ENCODE measurements at places on chromosomes 7 and 10.

GRCh38 chr7:124777268-124777667, 11.7 kb upstream of the GPR37 start:
- DNase-seq = no peak

GRCh38 chr10:96310321-96310669, 6.1 kb downstream of the DNTT start:
- DNase-seq = no peak

GRCh38 chr10:29420744-29421143, 131.9 kb downstream of the LYZL1 start:
- DNase-seq = no peak

GRCh38 chr7:73769481-73770001, 529 bp downstream of the CLDN3 start:
- DNase-seq = no peak

DNA sequence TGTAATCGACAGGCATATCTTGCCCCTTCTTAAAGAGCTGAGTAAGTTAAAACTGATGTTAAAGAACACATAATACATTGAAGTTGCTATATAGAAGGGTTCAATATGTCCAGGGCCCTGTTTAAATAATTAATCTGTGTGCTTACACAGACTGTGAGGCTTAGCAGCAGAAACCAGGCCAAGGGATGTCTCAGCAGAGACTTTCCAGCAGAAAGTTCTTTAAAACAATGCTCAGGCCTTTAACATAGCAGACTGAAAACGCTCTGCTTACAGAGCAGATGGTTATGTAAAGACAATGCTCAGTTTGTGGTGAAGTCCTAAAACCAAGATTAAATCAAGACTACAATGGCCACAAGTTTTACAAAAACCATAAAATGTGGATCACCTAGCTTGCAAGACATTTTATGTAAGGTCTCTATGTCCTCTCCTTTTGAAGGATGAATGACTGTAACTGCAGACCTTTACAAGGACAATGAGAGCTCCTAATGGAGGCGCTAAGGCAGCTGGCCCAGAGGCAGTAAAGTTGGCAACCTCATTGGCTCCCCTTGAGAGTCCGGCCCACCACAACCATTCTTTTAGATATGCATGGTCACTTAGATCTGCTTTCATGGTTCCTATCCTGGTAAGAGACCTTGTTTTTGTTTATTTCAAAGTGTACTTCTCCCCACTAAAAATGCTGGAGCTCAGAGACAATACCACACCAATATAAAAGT, 56.3 kb downstream of the FZD1 start:
- no peak for DNase-seq

- DNase-seq = no peak
Observed at GRCh38 chr10:45302573-45302972, 12.8 kb downstream of the OR13A1 start.

DNA sequence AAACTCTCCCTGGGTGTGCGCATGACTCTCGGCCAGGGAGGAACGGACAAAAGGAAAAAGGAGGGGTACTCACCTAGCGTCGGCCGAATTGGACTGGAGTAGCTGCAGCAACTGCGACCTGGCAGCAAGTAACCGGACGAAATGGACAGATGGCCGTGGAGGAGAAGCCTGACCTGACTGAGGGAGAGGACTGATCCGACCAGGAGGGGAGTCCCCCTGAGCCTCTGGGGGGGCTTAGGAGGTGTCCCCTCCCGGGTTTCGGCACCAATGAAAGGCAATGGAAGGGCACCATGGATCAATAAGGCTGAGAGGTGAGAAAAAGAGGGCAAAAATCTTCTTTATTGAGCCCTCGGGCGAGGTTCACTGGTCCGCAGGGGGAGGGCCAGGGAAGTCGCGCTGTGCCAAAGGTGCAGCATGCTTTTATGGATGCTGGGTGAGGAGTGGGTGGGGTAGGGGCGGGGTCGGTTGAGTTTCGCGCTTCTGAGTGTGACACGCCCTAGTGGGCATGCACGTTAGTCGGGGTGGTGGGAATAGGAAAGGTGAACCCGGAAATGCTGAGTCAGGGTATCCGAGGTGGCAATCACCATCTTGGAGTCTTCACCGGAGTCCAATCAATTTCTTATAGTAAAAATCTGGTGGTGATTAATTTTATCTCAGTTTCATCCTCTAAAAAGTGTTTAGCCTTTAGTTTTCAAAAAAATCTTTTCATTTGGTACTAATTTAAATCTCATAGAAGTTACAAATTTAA, 638.5 kb upstream of the DPP6 start:
- no peak for DNase-seq

- no peak for DNase-seq
Observed at GRCh38 chr10:2949221-2949947, 118.0 kb upstream of the PFKP start.

DNA sequence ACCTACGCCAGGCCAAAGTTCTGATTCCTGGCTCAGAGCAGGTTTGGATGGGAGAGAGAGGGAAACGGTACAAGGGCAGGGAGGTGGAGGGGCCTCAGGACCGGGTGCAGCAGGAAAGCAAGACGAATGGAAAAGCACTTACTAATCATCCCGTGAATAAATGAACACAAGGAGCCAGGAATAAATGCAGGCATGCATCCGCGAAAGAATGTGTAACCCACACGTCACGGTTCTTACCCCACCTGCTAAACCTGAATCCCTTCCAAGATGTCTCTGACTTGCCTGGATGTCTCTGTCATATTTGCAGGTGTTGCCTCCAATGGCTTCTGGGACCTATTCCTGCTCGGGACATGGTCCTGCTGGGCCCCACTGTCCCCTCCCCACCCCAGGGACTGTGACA, 335.2 kb upstream of the RNF32 start:
- no peak for DNase-seq

DNA sequence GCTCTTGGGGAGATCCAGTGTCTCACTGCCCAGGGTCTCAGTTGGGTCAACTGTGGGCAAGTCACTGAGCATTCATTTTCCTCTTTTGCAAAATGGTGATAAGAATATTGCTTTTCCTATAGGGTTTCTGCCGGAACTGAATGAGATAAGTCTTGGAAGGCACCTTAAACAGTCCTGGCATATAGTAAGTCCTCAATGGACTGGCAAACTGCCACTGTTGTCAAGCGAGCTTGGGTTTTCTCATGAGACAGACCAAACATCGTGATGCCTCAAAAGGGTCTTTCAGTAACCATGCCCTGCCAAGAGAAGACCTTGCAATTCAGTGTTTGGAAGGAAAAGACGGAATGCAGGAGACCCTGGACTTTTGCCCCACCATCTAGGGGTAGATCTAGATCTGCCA, 251.5 kb downstream of the WDR11 start:
- DNase-seq = no peak

DNA sequence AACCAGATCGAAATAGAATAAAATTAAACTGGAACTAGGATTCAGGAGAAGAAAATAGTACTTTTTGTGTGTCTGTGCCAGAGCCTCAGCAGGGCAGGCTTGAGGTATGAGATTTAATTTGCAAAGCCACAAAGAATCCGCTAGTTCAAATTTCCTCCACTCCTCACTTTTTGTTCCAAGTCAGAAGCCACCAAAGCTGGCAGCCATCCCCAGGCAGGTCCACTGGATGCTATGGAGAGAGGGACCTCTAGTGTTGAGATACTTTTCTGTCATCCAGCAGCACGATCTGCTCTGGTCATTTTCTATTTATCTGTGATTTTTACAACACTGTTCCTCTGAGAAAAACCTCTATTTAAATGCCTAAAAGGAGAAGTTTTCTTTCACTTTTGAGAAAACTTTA, 147.9 kb upstream of the FRMD4A start:
- peak; percentile 74 for DNase-seq

GRCh38 chr10:14586901-14587300, 187.8 kb downstream of the FAM107B start:
- peak; percentile 23 for DNase-seq

DNA sequence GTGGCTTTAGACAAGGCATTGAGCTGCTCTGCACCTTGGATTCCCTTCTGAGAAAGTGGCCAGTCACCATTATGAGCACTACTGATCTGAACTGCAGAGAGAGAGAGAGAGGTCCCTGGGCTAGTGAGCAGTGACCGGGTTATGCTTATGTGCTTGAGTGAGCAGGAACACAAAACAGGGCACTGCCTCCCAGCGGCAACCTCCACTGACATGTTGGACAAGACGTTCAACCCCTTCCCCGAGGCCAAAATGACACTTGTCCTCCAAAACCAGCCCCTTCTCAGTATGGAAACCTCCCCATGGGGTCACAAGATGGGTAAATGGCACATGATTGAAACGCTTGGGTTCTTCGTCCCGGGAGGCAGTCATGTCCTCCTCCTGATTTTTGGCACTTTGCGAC, 339.4 kb upstream of the ZMIZ1 start:
- DNase-seq = no peak

DNA sequence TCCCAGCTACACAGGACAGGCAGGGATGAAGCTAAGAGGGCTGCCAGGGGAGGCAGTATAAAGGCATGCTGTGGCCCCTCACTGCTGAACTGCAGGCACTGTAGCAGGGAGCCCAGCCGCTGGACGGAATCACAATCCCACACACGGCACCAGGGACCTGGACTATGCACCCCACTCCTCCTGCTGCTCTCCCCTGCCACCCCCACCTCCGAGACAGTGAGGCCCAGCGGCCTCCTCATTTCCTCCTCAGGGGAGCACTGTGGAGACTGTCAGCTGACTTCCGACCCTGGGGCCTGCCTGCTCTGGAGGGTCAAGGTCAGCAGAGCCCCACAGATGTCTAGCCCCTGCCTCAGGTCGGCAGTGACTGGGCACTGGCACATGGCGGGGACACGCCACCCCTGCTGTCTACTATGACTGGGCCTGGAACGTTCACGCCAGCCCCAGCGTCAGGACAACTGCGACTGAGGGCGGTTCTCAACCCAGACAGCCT, 92.7 kb downstream of the FAM53B start:
- DNase-seq = no peak

- no peak for DNase-seq
Observed at GRCh38 chr10:92829042-92829785, 19.1 kb upstream of the EXOC6 start.

GRCh38 chr10:114279901-114280644, 41.0 kb downstream of the VWA2 start:
- no peak for DNase-seq

DNA sequence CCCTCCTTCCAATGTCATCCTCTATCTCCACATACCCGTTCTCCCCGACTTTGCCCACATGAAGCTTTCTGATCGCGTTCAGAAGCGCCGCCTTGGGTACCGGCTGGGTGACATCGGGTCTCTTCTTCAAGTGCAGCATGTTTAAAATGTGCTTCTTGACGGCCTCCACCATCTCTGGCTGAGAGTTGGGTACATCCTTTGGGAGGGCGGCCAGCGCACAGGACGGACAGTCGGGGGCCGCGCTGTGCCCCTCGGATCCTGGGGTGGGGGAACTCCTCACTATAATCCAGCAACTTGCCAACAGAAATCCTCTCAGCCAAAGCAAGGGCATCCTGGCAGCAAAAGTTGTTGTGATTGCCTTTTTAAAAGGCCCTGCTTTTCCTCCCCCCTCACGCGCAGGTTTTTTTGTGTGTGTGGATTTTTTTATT, 2.8 kb downstream of the INHBA start:
- DNase-seq = no peak

DNA sequence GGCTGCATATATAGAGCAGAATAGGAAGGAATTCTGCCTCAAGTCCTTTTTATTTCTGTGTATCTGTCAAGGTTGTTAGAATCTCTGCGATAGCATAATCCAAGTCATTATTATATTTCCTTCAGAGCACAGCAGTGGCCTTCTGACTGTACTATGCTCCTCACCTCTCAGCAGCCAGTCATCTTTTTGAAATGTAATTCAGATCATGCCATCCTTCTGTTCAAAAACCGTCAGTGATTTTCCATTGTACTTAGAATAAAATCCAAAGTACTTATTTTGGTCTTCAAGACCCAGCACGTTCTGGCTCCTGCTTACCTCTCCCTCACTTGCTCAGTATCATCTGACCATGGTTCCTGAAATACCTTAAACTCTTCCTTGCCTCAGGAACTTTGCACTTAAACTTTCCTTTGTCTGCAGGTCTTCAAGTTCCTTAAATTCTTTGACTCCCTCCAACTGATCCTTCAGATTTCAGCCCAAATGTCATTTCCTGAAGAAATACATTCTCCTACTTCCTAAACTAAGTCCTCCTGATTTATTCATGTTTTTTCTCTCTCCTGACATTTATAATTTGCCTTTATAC, 112.4 kb downstream of the ST7 start:
- no peak for DNase-seq

DNA sequence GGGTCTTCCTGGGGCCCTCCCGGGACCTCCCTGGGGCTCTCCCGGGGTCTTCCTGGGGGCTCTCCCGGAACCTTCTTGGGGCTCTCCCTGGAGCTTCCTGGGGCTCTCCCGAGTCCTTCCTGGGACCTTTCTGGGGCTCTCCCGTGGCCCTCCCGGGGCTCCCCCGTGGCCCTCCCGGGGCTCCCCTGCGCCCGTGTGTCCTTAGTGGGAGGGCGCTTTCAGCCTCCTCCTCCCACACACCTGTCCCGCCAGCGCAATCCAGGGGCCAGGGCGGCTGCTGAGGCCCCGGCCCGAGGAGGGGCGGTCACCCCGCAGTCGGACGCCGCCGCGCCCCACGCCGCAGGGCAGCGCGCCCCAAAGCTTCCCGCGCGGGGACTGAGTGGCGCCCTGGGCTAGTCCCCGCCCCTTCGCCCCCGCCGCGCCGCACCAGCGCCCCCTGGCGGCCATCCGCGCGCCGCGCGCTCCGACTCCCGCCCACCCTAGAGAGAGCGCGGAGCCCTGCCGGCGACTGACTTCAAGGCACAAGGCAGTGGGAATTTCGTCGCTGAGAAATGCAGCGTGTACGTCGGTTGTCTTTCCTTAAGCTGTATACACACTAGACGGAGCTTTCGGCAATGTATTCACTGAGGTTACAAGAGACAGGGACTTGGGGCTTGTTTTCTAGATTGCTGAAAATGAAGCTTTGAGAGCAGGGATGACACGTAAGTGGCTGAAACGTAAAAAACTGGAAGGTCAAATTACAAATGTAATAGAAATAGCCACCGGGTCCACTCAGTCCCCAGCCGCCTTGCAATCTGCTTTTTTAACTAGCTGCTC, 47.1 kb downstream of the INSIG1 start:
- no peak for DNase-seq

- no peak for DNase-seq
Observed at GRCh38 chr7:46109437-46109836, 188.4 kb upstream of the IGFBP3 start.

GRCh38 chr10:75712242-75712880, 280.9 kb downstream of the LRMDA start:
- no peak for DNase-seq

- no peak for DNase-seq
Observed at GRCh38 chr10:119358567-119358966, 151.2 kb downstream of the GRK5 start.

GRCh38 chr7:101436857-101437576, 74.3 kb downstream of the COL26A1 start:
- DNase-seq = no peak
